ENCODE measurements at places on chromosomes 3 and 15.
A peak's percentile ranks its signal among the peaks of the same experiment; 100 is the strongest.

- no peak for DNase-seq
Measured at GRCh38 chr15:94324835-94325767, 93.7 kb downstream of the MCTP2 start.

- DNase-seq: no peak
Measured at GRCh38 chr15:71043373-71043772, 71.9 kb upstream of the THSD4 start.

DNA sequence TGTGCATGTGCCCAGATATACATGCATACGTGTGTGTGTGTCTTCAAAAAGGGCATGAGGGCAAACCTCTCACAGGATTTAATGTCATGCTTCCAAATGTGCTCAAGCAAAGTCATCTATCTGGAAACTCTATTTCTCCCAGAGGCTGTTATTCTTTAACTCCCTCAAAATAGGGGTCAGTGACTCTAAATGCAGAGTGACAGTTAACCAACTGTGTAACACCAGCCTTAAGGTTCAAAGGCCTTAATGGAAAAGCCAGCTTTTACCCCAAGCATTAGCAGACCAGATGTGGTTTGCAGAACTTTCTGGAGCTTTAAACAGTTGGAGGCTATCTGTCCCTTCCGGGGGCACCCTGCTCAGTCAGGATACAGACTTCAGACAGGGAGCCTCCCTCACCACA, 70.4 kb upstream of the SLC7A14 start:
- DNase-seq: no peak

- no peak for DNase-seq
Measured at GRCh38 chr3:154025007-154025406, 96.2 kb upstream of the ARHGEF26 start.

GRCh38 chr3:146501752-146502151, 32.4 kb upstream of the PLSCR2 start:
- no peak for DNase-seq

- no peak for DNase-seq
Measured at GRCh38 chr3:24487325-24488262, 7.1 kb downstream of the THRB start.

- DNase-seq: peak; percentile 60
Measured at GRCh38 chr3:39378088-39378487, 5.1 kb upstream of the SLC25A38 start.

DNA sequence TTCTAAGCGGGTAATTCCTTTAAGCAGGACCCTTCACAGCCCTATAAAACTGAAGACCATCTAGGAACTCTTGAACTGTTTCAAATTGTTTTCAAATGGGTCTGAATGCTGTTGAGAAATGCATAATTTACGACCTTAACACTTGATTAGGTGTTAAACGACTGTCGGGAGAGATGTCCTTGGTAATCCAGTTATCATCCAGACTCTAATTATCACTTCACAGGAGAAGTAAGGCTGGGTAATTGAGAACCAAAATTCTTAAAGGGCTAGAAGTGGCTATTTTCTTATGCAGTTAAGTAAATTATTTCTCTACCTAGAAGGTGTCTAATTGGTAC, 276.7 kb upstream of the TBC1D5 start:
- no peak for DNase-seq

GRCh38 chr15:66617137-66618090, 51.6 kb upstream of the LCTL start:
- peak; percentile 96 for DNase-seq

- no peak for DNase-seq
Measured at GRCh38 chr3:176951144-176951543, 246.1 kb downstream of the TBL1XR1 start.

GRCh38 chr15:25671132-25671531, 192.0 kb downstream of the ATP10A start:
- no peak for DNase-seq

DNA sequence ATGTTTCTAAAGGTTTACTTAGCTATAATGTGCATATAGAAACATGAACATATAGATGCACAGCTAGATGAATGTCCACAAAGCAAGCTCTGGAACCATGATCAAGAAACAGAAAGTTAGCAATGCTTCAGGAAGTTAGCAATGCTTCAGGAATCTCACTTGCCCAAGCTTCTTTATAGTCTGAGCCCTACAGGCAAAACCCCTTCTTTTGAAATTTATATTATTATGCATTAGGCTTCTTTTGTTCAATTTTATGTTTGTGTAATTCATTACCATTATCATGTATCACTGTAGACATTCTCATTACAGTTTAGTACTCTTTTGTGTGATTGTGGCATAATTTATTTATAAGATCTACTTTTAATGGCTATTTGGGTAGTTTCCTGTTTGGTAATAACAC, 286.4 kb upstream of the BCHE start:
- DNase-seq: no peak

DNA sequence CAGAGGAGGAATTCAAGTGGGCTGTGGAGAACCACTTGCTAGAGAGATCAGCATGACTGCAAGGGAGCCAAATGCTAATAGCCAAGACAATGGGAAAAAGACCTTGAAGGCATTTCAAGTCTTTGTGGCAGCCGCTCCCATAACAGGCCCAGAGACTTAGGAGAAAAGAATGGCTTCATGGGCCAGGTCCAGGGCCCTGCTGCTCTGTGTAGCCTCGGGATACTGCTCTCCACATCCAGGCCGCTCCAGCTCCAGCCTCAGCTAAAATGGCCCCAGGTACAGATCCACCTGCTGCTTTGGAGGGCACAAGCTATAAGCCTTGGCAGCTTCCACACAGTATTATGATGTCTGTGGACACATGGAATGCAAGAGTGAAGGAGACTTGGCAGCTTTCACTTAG, 157.7 kb downstream of the NECTIN3 start:
- no peak for DNase-seq

- DNase-seq: no peak
Measured at GRCh38 chr3:47901280-47901833, 98.4 kb downstream of the DHX30 start.

DNA sequence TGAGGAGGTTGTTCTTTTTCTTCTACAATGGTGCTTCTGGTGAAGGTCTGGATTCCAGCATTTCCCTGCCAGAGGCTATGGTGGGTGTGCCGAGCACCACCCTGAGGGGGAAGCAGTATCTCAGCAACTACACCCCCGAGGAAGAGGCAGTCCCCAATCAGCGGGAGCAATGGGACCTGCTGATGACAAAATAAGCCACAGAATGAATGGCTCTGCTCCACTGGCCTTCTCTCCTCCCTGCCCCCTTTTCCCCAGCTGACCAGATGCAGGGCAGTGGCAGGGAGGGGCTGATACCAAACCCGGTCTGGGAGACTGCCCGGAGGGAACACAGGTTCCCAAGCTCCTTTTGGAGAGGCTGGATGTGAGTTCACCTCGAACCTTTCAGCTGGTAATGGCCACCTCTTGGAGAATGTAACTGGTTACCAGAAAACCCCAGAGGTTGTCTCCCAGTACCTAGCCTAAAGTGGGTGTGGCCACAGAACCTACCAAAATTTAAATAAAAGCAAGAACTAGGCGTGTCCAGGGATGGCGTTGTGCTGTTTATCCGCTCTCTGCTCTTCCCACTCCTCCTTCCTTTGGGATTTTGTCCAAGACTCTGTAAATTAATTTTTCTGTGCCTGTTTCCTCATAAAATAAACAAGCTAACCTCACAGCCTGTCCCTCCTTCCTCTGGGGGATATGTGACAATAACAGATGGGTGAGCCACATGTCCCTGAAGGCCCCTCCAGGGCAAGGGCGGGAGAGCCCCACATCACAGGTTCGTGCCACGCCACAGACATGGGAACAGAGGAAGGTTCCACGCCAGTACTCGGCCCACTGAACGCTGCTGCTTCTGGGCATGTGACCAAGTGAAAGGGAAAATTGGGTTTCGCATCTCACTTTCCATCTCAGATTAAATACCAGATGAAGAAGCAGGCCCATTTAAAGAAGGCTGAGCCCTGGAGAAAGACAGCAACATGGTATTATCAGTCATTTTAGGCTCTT, 35.1 kb upstream of the SPTBN5 start:
- DNase-seq: no peak
